ENCODE measurements at places on chromosomes 5 and 9.

DNA sequence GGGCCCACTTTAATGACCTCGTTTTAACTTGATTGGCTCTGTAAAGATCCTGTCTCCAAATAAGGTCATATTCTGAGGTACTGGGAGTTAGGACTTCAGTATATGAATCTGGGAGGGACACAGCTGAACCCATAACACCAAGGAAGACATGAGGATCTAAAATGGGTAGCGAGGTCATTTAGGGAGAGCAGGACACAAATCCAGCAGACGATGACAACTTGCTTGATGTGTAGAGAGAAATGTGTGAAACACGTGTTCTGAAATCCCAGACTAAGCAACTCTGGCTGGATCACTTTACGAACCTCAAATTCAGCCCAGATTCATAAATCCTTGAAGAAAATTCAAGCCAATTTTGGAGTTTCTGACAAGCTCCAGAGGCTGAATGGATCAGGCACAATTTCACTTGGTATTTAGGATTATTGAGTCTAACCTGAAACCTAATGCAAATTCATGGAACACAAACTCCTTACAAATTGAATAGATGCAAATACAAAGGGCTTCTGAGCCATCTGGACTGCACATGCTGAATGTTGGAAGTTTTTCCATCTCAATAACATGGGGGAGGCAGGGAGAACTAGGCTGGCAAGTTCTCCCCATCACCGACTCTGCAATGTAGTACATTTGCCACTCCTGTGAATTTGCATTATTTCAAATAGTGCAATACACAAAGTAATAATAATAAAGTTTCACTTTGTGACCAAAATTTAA, 74.0 kb upstream of the SLC30A5 start:
- no peak for DNase-seq

GRCh38 chr9:107292821-107293542, 9.9 kb downstream of the RAD23B start:
- no peak for DNase-seq

- DNase-seq = no peak
Measured at GRCh38 chr5:166596043-166596442, 1695.4 kb upstream of the WWC1 start.

- no peak for DNase-seq
Measured at GRCh38 chr5:151799407-151799806, 27.7 kb downstream of the G3BP1 start.

DNA sequence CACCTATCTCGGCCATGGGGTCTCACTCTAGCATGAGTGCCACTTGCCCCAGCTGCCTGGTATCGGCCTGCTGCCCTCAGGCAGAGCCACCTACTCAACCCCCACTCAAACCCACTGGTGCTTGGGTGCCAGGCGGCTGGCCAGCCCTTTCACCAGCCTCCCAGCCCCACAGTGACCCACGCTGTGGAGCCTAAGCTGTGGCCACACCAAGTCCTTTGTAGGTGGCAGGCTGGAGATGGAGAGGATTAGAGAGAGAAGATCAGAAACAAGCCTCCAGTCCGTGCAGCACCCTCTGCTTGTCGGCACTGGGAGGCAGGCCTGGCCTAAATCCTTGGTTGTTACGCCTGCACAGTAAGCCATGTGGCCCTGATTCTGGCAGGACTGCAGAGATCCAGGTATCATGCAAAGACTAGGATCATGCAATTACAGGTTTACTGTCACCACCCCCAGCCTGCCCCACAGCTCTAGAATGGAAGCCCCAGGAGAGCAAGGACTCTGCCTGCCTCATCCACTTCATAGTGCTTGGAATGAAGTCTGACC, 171.7 kb downstream of the COL23A1 start:
- no peak for DNase-seq

GRCh38 chr5:150567031-150567717, 59.2 kb downstream of the NDST1 start:
- DNase-seq = peak; percentile 72

GRCh38 chr5:122924203-122924602, 78.8 kb downstream of the SNX24 start:
- DNase-seq = no peak

GRCh38 chr5:7374186-7374585, 21.8 kb upstream of the ADCY2 start:
- DNase-seq = no peak

GRCh38 chr9:76245518-76245917, 148.7 kb downstream of the RFK start:
- no peak for DNase-seq

- no peak for DNase-seq
Measured at GRCh38 chr5:81601919-81602318, 149.0 kb downstream of the SSBP2 start.

DNA sequence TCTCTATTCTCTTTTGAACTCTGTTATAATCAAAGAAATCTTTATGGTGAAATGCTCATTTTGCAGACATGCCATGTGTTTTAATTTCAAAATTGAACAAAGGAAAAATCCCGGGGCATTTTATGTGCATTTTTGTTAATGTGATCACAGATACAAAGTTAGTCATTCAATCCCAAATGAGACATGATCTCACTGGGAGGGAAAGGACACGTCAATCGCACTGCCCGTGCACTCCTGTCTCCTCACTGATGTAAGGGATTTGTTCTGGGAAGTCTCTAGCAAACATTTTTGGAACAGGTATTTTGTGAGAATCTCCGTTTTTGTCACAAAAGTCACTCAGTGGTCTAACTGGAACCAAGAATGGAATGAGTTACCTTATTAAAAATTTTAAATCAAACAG, 97.9 kb upstream of the RANBP6 start:
- DNase-seq = no peak
